Neural progenitor cell (in vitro differentiated cells): ENCODE measurements at places on chromosomes 5 and 9.

GRCh38 chr5:104955479-104955878, 1392.9 kb upstream of the NUDT12 start:
- no peak for DNase-seq

GRCh38 chr5:56301069-56301468, 67.9 kb upstream of the ANKRD55 start:
- DNase-seq = no peak

- no peak for DNase-seq
These were observed 478.1 kb upstream of the CDH9 start for GRCh38 chr5:27516437-27516836.

DNA sequence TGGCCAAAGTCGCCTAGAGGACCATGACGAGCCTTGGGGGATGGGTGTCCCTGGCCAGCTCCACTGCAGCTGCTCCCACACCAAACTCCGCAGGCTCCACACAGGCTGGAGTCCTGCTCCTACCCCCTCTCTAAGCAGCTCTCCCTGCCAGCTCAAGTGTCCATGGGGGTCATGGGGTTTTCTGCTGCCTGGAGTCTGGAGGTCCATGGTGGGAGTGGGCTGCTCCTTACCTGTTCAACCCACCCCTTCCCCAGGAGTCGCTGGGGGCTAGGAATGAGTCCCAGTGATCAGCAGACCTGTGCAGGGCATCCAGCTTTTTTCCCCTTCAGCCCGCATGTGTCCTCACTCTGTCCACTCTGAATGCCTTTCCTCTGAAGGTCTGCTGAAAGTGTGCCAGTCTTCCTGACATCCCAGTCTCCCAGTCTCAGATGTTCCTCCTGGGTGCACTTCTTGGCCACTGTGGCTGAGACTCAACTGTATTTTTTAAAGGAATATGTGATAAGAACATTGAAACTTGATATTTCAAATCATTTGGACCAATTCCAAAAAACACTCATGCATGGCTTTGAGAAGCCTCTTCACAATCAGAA, 261.3 kb upstream of the ANKH start:
- no peak for DNase-seq

- peak; percentile 76 for DNase-seq
These were observed 628 bp downstream of the PPP2R2B start for GRCh38 chr5:146877783-146878475.

DNA sequence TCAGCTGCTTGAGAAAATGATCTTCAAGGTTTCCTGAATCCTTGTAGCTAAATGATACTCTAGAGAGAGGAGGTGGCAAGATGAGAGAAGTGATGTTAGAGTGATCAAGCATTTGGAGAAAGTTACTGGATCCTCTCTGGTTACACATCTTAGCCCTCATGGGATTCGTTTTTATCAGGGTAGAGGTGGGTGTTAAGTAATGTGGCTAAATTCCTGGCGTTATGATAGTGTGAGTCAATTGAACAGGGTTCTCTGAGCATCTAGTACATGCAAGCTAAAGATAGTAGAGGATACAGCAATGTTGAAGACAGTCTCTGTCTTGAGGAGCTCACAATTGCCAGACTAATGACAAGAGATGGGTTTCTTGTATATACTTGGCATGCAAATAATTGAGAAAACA, 123.7 kb downstream of the PSD2 start:
- DNase-seq = no peak

- DNase-seq = no peak
These were observed 66.2 kb upstream of the ZNF462 start for GRCh38 chr9:106796771-106797170.

DNA sequence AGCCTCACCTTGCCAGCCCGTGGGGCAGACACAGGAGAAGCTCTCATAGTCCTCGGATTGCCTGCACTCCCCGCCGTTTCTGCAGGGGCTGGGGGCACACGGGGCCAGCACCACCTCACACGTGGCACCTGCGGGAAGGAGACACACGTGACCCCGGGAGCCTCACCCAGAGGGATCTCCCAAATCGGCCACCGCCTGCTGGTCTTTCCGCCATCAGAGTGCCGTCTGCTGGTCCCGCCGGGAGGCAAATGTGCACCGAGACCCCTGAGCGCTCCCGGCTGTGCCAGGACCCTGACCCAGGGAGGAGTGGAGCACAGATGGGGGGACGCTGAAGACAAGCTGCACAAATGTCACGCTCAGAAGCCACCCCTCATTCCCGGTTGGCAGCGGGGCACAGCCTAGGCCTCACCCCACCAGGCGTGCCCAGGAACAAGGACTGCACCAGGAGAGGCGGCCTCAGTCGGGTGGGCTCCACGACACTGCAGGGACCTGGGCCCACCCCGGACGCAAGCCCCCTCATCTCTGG, 28.4 kb upstream of the SEC16A start:
- DNase-seq = no peak

DNA sequence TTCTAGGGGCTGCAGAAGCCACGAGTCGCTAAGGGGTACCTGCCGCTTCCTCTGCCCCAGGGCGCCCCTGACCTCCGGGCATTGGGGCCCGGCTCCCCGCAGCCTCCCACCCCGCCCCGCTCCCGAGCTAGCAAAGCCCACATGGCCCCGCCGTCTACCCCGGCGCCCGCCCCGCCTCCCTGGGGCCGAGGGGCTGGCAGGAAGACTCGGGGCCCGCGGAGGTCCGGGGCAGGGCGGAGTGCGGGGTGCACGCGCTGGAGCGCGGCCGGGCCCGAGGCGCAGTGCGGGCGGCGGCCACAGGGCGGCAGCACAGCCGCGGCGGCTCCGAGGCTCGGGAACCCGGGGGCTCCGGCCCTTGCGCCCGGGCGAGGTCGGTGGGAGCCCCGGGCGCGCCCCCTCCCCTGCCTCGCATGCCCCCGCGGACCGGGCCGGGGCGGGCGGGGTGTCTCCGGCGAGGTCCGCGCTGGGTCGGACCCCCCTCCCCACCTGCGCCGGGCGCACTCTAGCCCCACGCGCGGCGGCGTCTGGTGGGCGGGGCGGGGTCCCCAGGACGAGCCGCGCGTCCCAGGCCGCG, 6.7 kb downstream of the NRARP start:
- DNase-seq = peak; percentile 84

- peak; percentile 39 for DNase-seq
These were observed 22.0 kb downstream of the ALDH1A1 start for GRCh38 chr9:72930828-72931227.

GRCh38 chr5:108639366-108639765, 108.3 kb upstream of the FER start:
- no peak for DNase-seq

- no peak for DNase-seq
These were observed 66.3 kb upstream of the UNC5A start for GRCh38 chr5:176743868-176744583.

GRCh38 chr9:122376796-122377195, 6.0 kb downstream of the PTGS1 start:
- DNase-seq = no peak

DNA sequence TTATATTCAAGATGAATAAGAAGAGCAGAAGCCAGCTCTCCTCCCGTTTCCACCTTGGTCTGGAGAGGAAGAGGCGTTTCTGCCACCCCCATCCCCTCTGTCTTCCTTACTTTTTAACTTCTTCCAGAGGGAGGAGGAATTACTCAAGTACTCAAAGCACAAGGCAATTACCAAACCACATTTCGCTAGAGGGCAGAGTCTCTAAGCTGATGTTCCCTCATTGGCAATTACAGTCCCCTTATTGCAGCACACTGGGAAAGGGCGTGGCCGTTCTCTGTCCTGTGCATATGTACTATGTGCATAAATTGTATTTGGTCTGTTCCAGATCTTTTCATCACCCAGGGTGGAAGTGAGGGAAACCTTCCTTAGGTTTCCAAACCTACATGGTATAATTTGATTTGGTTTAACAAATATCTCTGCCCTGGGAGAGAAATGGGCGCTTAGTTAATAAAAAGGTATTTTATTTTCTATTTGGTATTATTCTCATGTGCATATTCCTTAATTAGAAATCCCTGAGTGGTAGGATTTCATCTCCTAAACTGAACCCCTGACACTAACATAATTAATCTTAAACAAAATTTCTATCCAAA, 29.8 kb upstream of the ALDOB start:
- peak; percentile 60 for DNase-seq

- DNase-seq = no peak
These were observed 75.7 kb downstream of the TUSC1 start for GRCh38 chr9:25602400-25603044.

- no peak for DNase-seq
These were observed 58.9 kb upstream of the RXRA start for GRCh38 chr9:134267305-134267880.

DNA sequence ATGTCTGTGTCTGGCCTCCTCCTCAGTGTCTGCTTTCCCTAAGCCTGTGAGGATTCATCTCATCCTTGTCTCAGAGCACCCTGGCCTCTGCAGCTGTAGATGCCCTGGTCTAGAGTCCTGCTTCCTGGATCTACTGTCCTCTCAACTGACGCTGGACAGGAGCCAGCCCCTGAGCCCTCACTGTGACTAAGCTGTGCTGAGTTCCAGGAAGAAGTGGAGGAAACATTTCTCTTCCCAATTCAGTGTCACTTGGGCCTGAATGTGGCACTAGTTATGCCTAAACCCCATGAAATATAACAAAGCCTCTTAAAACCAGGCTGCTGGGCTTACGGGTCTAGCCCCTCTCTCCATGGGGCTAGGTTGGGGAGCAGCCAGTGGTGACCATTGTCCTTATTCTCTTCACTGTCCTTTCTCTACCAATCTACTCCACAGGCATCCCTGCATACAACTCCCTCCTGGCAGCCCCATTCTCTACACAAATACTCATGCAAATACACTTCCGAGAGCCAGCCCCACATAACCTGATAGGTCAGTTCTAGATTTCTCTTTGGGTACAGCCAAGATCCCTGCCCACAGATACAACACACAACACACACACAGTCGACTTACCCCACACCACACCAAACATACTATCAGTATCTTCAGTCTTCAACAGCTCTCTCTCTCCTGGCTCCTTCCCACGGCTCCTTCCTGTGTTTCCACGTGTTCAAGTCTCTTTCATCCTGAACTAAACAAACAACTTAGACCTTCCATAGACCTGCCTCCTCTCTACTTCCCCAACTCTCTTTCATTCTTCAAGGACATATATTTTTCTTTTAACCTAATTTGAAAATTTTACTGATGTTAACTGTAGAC, 220.8 kb downstream of the SNX18 start:
- no peak for DNase-seq

- DNase-seq = no peak
These were observed 21.1 kb upstream of the EXOC3 start for GRCh38 chr5:421901-422300.

DNA sequence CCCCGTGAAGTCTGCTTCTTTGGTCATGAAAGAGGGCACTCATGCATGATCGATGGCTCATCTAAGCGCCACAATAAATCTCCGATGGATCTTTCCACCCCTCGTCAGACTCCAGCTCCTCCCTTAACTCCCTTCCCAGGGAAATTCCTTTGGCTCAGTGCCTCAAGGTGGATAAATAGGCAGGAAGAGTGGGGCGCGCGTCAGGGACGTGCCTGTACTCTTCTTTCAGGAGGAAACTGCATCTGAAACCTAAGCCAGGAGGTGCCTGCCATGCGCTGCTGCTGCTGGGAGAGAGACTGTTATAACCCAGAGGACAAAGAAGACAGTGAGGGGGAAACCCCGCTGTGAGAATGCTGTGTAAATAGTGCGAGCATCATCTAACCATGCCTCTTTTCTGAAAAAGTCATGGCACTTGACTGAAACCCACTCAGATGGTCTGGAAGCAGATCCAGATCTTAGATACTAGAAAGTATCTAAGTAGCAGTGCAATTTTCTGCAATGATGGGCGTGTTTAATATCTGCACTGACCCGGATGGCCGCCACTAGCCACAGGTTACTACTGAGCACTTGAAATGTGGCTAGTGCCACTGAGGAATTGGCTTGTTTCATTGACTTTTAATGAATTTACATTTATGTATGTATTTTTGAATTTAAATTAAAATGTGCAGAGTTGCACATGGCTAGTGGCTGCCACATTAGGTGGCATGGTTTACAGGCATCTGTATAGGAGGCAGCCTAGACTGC, 120.3 kb upstream of the BASP1 start:
- peak; percentile 69 for DNase-seq

- DNase-seq = no peak
These were observed 210.7 kb upstream of the SLC24A2 start for GRCh38 chr9:19999491-20000057.

DNA sequence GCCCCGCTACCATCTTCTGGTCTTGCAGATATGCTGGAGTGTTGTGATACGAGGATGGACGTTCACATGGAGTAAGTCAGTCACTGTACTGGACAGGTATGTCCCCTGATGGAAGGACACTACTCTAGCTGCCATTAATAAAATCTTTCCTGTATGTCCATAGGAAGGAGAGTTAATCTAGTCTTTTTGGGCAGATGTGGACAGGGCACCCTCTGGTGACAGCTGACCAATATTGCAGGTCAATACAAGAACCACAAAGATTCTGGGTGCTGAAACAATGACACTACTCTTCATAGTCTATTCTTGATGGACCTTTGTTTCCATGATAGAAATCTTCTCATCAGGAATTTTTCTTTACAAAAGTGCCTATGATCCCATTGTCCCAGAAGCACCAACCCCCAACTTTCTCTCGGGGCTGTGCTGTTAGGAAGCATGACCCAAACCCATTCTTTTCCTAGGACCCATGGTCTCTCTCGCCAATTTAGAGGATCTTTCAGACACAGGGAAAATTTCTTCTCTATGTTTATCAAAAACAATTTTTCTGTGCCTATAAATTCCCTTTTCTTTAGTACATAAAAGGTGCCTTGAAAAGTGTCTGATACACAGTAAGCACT, 376.9 kb downstream of the DTWD2 start:
- peak; percentile 51 for DNase-seq

GRCh38 chr5:124806373-124807077, 60.1 kb upstream of the ZNF608 start:
- DNase-seq = peak; percentile 64

DNA sequence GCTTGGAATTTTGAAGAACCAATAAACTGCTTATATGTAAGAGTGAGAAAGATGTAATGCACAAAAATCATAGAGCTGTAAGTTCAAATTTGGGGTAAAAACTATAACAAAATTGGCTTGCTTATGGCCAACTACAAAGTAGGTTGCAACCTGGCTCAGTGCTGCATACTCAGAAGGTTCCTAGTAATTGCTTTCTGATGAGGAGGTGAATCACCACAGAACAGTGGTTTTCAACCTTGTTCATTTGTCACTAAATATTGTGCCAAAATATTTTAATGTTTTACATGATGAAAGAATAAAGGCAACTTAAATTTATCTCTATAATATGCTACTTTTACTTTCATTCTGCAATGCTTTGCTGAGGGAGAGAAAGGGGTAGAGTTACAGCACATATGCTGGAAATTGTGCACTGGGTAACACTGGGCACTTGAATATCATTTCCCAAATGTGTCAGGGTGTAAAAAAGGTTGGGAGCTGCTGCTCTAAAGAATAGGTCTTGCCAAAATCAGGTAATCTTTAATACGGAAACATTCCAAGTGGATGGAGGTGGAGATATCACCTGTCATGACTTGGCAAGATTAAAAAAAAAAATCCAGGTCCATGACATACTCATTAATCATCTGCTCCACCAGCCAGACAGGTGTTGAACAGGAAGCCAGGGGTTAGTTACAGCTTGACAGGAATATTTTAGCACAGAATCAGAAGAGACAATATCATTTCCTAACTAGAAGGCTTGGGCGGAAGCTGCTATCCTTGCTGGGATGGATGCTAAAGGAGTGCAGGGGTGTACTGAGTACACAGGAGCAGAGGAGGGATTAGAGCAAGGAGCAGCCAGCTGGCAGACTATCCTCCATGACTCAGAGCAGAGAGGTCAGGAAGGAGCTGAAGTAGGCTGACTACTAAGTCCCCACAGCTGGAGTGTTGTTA, 34.6 kb upstream of the CCL21 start:
- peak; percentile 34 for DNase-seq

- DNase-seq = peak; percentile 87
These were observed 155.8 kb upstream of the SMIM23 start for GRCh38 chr5:171629628-171630349.

GRCh38 chr9:4077499-4078102, 222.3 kb downstream of the GLIS3 start:
- DNase-seq = peak; percentile 72
